ENCODE measurements at places on chromosomes 6 and 20.

GRCh38 chr6:52994839-52995088, 320 bp downstream of the GSTA4 start:
- DNase-seq: peak; percentile 59

GRCh38 chr6:115976321-115976870, 84.3 kb downstream of the FRK start:
- no peak for DNase-seq

DNA sequence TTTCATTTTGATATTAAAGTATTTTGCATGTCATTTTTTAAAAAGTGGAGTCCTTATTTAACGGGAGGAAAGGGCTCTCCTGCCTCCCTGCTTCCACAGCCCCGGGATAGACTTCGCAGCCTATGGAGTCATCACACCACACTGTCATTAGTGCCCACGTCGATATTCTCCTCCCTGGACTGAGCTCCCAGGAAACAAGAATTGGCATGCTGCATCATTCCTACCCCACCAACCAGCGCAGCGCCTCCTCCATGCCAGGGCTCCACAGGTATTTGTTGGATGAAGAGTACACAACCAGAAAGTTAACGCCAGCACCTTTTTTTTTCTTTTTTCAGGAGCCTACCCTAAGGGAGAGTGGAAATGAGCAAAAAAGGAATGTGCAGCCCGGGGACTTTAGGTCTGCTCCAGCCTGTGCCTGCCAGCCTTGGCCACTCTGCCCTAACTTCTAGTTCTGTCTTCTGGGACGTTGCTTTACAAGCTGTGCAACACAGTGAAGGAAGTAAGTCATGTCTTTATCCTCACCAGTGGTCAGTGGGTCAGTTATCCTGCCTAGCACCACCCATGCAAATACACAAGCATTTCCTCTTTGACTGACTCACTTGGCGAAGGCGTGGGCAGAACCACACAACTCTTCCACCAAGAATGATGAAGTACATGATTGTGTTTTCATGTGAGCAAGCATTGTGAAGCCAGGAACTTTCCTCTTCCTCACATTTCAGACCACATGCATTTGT, 180.7 kb upstream of the UST start:
- DNase-seq: no peak

DNA sequence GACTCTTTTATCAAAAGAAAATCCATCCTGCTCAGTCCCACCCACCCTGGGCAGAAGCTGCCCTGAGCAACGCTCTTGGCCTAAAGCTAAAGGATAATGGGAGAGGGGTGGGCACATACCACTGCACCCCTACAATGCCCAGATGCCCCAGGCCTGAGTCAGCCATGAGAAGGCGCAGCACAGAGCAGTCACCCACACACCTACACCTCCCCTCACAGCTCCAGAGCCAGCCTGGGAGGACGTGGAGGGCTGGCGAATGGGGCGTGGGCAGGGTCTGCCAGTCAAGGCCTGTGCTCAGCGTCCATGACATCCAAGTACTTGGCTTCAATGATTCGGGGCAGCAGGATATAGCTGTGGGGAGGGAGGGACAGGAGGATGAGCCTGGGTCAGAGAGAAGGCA, 11.5 kb downstream of the SLC4A11 start:
- no peak for DNase-seq

GRCh38 chr20:50982363-50982762, 23.7 kb downstream of the MOCS3 start:
- no peak for DNase-seq

GRCh38 chr20:63897978-63898561, 3.1 kb downstream of the DNAJC5 start:
- DNase-seq: no peak

- DNase-seq: no peak
These were observed 174.9 kb upstream of the C6orf118 start for GRCh38 chr6:165484178-165484889.

DNA sequence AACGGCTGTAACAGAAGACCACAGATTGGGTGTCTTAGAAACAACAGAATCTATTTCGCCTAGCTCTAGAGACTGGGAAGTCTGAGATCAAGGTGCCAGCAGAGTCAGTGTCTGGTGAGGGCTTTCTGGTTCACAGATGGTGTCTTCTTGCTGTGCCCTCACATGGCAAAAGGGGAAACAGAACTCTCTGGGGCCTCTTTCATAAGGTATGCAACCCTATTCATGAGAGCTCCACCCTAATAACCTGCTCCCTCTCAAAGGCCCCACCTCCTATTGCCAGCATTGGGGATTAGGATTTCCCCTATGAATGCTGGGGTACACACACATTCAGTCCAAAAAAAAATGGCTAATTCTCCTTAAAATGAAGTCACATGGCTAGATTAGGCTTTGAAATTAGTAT, 10.0 kb downstream of the TXNDC5 start:
- no peak for DNase-seq

GRCh38 chr6:34813028-34813713, 21.3 kb downstream of the BLTP3A start:
- DNase-seq: no peak

DNA sequence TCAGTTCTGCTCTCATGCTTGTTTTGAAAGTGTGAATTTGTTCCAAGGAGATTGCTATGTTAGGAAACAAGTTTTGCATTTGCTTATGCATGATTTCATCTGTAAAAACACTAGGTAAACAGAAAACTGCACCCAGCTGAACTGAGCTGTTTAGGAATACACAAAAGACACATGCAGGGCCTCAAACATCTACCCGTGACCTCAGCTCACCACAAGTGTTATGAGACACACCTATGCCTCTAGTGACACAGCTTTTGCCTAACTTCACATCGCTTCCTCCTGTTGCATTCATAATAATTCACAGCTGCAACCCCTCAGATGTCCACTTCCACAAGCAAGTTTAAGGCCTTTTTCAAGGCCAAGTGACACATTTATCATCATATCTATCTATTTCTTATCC, 98.0 kb upstream of the SLC24A3 start:
- DNase-seq: no peak

GRCh38 chr20:51628533-51629398, 86.2 kb upstream of the NFATC2 start:
- DNase-seq: no peak

DNA sequence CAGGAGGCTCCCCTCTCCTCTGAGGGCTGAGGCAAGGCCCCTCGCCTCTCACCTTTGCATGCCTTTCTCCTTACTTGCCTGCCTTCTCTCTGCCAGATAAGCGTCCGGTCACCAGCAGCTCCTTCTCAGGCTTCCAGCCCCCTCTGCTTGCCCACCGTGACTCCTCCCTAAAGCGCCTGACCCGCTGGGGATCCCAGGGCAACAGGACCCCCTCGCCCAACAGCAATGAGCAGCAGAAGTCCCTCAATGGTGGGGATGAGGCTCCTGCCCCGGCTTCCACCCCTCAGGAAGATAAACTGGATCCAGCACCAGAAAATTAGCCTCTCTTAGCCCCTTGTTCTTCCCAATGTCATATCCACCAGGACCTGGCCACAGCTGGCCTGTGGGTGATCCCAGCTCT, 21.3 kb upstream of the PPARD start:
- DNase-seq: no peak

- DNase-seq: peak; percentile 54
These were observed at the start of gene PPP1R14C for GRCh38 chr6:150142670-150143515. Gene PPP1R14C, plus strand, starts transcription at chr6:150143044. Its CDS starts 149 bp downstream, at chr6:150143193.

DNA sequence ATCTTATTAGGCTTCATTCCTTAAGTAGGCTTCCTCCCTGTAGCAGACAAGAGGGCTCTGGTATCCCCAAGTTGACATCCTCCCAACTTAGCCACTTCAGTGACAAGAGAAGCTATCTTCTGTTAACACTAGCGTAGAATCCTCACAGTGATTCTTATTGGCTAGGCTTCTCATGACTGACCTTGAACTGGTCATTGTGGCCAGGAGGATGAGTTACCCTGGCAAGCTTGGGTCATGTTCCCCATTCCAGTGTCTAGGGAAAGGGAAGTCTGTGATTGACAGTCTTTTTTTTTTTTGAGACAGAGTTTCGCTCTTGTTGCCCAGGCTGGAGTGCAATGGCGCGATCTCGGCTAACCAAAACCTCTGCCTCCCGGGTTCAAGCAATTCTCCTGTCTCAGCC, 7.1 kb downstream of the CDKAL1 start:
- DNase-seq: no peak

DNA sequence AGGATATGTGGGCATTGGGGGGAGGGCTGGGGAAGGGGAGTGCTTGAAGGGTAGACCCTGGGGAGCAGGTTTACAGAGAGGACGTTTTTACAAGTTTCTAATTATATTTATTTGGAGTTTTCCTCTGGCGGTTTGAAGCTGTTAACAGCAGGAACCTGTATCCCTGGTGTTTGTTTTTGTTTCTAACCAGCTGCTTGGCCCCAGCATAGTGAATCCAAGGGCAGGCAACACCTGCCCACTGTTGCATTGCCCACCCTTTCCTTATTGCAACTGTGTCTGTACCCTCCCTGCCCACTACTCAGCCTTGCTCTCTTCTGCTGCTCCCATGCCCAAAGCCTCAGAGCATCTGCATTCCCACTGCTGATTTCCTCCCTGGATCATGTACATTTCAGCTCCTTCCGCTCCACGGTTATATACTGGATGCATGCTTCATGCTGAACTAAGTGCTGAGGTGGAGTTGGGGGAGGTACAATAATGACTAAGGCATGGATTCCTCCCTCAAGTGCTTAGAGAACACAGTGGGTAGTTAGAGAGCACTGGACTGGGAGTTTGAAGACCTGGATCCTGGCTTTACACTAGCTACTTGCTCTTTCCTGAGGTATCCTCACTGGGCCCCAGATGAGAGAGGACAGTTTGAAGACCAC, 6.0 kb downstream of the SCUBE3 start:
- DNase-seq: no peak

GRCh38 chr6:14025160-14025559, 92.4 kb upstream of the CD83 start:
- no peak for DNase-seq

DNA sequence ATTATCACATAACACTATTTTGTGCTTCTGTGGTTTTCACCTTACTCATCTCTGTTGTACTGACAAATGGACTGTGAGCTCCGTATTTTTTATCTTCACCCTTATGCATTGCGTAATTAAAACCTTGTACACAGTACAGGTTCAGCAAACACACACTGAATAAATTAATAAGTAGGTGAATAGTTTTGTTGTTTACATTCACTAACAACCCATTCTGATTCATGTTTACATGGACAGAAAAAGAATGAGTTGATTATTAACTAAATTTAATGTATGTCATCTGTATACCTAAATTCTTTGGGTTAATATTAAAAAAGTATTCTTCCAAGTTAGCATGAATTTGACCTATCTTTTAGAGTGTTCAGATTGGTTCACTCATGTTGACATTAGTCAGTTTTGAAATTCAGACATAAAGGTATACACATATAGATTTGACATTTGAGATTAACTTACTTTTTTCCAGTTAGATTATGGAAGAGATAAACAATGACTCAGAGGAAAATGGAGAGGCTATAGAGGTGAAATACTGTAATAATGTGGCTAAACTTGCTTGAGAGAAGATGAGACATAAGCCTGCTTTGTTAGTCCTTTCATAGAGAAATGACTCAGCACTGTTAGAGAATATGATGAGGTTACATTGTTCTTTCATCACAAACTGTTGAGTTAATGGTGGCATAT, 541.7 kb upstream of the FLRT3 start:
- no peak for DNase-seq

- DNase-seq: no peak
These were observed 10.9 kb downstream of the SPATS1 start for GRCh38 chr6:44353336-44353735.

DNA sequence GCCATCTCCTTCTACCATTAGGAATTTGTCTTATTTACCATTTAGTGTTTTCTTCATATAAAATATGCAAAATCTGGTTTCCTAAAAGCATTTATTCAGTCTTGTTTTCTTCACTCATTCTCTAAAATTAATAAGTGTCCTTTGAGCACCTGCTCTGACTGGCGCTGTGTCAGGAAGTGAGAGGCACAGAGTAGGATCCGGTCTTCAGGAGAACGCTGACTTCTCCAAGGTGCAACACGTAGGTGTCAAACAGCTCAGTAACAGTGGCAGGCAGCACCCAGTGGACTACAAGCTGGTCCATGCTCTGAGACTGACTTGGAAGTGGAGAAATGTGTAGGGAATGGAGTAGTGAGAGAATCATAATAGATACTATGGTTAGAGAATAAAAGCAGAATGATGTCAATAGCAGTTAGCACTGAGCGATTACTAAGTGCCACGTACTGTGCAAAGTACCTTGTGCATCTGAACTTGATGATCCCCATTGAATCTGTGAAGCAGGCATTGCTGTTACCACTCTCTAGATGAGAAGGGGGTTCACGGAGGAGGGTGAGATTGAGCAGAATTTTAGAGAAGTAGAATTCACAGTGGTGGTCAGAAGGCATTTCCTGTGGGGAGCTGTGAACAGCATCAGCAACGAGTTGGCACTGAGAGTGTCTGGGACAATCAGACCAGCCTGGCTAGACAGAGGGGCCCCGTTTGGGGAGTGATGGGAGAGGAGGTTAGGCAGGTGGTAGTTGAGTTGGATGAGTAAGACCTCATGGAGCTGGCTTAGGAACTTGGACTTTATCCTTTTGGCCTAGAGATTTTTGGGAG, 569.8 kb downstream of the QKI start:
- DNase-seq: no peak

DNA sequence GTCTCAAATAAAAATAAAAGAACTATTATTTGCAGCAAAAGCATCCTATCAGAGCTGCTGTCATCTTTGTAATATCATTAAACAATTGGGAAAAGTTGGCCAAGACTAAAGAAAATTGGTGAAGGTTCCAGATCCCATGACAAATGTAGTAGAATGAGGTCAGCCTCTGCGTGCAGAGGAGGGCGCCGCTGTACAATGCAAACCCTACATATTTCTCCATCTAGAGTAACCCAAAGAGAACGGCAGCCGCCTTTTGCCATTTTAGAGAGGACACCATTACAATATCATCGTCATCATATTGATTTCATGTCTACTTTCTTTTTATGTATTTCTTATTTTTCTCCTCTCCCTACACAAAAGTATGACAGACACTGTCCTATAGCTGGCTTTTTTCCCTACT, 59.5 kb downstream of the ZMYND8 start:
- DNase-seq: peak; percentile 46

DNA sequence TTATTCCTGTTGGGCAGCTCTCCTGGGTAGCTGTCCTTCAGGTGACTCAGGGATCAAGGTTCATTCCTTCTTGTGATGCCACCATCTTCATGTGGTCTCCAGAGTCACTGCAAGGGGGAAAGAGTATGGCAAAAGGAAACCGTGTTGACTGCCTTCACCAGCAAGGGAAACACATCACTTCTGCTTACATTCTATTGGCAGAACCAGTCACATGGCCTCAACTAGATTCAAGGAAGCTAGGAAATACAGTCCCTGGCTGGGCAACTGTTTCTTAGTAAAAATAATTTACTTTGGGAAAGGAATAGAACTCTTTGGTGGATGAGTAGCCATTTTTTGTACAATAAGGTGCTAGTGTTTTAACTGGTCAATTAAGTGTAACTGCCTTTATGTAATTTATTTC, 5.3 kb downstream of the ANKRD6 start:
- no peak for DNase-seq

- DNase-seq: peak; percentile 75
These were observed 39.9 kb upstream of the BEND6 start for GRCh38 chr6:56914798-56915658.

GRCh38 chr6:96301023-96301422, 220.6 kb upstream of the UFL1 start:
- no peak for DNase-seq

Measured in head of caudate nucleus (tissue), 42 donors.